ENCODE measurements at places on chromosomes 1 and 21.

DNA sequence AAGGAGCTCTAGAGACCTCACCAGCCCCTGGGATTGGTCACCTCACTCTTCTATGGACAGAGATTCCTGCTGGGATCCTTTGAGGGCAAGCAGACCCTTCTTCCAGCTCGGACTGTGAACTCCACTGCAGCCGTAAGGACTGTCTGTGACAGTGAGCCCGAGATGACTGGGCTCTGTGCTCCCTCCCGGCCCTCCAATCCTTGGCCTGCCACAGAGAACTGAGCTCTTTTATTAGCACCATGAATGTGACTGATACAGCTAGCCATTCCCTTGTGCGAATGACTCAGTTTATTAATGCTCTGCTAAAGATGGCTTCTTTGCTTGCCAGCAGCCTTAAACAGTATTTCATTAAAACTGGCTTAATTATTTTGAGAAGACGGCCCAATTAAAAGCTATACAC lies 194.6 kb upstream of the LMO4 start:
- DNase-seq, result no peak

- DNase-seq, result no peak
Observed at GRCh38 chr1:160095382-160096105, 2.9 kb downstream of the IGSF8 start.

DNA sequence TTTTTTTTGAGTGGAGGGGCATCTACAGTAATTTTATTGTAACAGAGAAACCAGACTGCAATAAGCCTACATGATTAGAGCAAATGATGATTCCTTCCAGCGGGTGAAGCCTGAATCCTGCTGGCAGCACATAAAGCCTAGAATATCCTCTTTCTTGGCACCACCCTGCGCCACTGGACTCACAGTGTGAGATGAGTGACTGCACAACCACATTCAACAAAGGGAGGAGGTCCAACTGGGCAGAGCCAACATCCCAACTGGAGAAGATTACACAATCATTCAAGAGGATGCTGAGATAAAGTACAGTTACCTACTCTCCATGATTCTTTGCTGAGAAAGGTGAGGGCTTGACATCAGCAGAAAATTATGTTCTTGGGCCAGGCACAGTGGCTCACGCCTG lies 67.4 kb downstream of the TNFSF4 start:
- no peak for DNase-seq

- no peak for DNase-seq
Observed at GRCh38 chr1:92291372-92291999, 7.3 kb downstream of the GLMN start.

GRCh38 chr1:43774359-43774758 lies 67.0 kb downstream of the ST3GAL3 start:
- no peak for DNase-seq

DNA sequence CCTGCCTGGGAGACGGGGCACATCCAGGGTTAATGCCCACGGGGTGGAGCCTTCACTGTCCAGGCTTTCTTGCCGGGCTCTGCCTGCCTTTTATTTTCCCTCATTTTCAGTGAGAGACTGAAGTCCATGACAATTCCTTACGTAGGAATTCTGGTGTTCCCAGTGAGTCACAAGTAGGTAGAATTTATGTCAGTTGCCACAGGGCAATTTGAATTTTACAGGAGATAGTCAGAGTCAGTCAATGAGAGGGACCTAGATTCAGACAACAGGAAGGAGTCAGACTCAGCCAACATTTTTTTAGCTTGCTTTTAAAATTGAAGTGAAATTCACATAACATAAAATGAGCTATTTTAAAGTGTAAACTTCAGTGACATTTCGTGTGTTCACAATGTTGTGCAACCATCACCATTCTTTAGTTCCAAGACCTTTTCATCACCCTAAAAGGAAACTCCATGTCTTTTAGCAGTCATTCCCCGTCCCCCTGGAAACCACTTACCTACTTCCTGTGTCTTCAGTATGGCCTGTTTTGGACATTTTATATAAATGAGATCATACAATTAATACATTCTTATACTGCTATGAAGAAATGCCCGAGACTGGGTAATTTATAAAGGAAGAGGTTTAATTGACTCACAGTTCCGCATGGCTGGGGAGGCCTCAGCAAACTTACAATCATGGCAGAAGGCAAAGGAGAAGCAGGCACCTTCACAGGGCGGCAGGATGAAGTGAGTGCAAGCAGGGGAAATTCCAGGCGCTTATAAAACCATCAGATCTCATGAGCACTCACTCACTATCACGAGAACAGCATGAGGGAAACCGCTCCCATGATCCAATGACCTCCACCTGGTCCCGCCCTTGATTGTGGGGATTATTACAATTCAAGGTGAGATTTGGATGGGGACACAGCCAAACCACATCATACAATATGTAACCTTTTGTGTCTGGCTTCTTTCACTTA lies 14.6 kb downstream of the AJAP1 start:
- no peak for DNase-seq

- no peak for DNase-seq
Observed at GRCh38 chr1:246142320-246142893, 364.7 kb downstream of the SMYD3 start.

DNA sequence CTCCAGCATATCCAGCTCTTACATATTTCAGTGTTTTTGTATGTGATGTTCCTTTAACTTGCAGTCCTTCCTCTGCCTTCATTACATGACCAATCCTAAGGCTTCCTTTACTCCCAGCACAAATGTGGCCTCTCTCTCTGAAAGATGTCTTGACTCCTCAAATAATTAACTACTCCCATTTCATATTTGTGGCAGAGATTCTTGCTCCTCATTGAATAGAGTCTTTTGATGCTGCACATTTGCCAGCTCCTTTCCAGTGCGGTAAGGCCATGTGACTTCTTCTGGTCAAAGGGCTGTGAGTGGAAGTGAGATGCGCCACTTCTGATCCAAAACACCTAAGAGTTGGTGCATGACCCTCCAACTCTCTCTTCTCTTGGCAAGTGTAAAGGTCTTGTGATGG lies 19.1 kb upstream of the LAMC1 start:
- no peak for DNase-seq

DNA sequence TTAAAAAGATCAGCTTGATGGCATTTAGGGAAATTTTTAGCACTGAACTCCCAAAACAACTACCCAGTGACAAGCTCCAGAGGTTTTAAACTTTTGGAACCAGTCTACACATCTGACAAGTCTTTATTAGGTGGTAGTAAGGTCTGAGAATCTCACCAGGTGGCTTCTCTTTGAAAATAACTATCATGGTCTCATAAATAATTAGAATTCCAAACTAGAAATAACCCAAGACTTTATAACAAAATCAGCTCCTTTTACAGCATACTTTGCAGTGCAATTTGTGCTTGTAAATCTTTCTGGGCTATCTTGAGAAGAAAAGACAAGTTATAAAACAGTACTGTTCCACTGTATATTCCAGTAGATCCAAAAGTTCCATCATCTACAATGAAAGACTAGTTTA lies 108.7 kb downstream of the LTN1 start:
- no peak for DNase-seq

Data from stimulated activated naive CD8-positive, alpha-beta T cell treated with anti-CD3 and anti-CD28 coated beads, Interleukin-15, Interleukin-2, amounts not matched to agents 100 U/mL and 50 U/mL, for 24 hours (primary cell).